ENCODE measurements at places on chromosomes 3 and 15.

GRCh38 chr3:167684388-167684993 lies 30.7 kb upstream of the WDR49 start:
- DNase-seq, result peak; percentile 86

DNA sequence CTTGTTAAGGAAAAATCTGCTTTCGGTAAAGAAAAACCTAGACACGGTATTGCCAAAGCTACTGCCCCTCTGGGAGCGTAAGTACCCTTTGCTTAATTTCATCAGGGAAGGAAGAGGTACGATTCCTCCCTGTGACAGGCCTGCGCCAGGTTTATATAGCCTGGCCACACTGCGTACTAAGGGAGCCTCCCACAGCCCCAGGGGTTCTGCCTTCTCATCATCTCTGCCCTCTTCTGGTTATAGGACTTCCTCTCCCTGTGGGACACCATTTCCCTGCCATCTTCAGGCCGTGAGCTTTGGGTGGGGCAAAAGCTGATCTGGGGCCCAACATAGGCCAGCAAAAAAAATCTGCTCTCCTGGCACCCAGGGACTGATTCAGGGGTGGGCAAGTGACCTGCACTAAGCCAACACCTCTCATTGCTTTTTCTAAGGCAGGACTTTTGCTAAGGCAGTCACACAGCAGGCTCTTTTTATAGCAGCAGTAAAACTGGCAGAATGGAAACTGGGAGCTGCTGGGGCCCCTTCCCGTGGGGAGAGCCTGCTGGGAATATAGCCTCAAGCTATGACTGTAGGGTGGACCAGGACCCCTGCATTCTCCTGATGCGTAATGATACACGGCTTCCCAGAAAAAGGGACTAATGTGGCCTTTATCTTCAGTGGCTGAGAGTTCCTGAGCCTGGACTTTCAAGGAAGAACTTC lies 76.2 kb downstream of the PRICKLE2 start:
- no peak for DNase-seq

GRCh38 chr3:72082186-72082715 lies 297.3 kb upstream of the PROK2 start:
- DNase-seq, result no peak

DNA sequence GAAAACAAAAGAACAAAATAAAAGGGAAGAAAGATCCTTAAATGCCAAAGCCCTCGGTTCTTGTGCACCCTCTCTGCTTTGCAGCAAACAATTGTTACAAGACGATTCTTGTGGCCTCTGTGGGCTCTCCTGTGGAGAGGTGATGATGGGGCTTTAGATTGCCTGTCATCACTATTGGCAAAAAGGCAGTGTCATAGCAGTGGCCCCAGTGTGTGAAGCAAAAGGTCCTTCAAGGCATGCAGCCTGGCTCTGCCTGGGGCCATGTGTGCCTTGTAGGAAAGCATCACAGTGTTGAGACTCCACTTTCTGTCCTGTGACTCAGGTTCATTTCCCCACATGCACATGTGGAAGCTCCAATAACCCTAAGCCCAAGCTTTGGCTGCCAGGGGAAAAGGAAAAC lies 43.7 kb downstream of the POC1A start:
- DNase-seq, result no peak

DNA sequence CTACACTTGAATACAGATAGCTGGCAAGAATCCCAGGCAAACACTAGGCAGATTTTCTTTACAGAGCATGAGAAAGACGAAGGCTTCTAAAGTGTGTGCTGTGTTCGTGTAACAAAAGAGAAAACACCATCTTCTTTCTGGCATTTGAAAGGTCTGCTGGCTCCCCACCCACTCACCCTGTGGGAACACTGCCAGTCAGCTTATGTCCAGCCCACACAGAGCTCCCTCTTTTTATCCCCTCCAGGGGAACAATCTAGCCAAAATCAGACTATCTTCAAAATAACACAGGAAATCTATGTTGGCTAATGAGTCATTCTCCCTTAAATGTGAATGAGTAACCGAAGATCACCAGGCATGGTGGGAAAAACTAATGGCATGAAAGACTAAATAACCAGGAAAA lies 45.6 kb upstream of the PAQR5 start:
- DNase-seq, result no peak

- no peak for DNase-seq
Measured at GRCh38 chr15:69232144-69232543, 66.6 kb upstream of the PAQR5 start.

- DNase-seq, result no peak
Measured at GRCh38 chr3:123028233-123028828, 768 bp upstream of the SEMA5B start.

DNA sequence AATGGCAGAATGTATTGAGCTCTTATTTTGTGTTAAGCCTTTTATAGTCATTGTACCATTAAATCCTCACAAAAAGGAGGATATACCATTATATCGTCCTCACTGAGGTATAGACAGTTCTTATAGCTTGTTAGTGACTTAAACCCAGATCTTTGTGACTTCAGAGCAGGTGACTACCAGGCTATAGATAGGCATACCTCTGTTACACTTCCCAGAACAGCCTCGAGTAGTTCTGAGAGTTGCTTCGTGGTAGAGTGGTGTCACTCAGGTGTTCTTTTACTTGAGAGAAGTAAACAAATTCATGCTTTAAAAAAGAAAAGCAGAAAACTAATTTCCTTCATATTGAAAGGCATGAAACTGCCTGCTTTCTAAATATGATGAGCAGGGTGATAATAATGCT lies 59.9 kb downstream of the SEC22A start:
- DNase-seq, result no peak

GRCh38 chr3:134482622-134483021 lies 3.2 kb downstream of the ANAPC13 start:
- no peak for DNase-seq

DNA sequence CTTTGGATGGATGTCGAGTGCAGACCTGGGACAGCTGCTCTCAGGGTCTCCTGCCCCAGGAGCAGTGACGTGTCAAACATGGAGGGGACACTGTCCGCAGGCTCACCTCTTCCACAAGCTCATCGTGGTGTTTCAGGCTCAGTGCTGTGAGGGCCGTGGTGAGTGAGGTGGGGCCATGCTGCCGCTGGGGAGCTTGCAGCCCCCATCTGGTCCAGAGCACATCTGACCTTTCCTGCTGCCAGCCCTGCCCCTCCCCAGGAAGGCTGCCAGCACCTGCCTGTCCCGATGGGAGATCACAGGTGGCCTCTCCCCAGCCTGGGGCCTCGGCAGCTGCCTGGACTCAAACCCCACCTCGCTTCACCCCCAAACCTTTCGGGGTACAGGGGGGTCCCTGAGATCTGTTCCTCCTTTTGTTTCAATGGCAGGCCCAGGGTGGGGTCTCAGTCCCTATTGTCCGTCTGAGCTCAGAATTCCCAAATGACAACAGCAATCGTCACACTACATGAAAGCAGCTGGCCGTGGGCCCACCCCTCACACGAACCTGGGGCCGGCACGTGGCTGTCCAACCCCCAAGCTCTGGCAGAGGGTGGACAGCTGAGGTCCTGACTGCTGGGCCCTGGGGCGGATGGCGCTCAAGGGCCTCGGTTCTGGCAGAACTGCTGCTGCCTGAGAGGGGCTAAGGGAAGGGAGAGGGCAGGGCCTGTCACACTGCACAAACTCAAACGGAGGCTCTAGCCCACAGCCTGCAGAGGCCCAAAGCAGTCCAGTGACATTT lies 65.0 kb upstream of the RPL32 start:
- DNase-seq, result no peak

- no peak for DNase-seq
Measured at GRCh38 chr3:140794507-140794906, 116.6 kb downstream of the TRIM42 start.

GRCh38 chr3:11606090-11606784 lies 37.5 kb downstream of the VGLL4 start:
- DNase-seq, result no peak

GRCh38 chr15:61017627-61018026 lies 211.5 kb downstream of the RORA start:
- no peak for DNase-seq

DNA sequence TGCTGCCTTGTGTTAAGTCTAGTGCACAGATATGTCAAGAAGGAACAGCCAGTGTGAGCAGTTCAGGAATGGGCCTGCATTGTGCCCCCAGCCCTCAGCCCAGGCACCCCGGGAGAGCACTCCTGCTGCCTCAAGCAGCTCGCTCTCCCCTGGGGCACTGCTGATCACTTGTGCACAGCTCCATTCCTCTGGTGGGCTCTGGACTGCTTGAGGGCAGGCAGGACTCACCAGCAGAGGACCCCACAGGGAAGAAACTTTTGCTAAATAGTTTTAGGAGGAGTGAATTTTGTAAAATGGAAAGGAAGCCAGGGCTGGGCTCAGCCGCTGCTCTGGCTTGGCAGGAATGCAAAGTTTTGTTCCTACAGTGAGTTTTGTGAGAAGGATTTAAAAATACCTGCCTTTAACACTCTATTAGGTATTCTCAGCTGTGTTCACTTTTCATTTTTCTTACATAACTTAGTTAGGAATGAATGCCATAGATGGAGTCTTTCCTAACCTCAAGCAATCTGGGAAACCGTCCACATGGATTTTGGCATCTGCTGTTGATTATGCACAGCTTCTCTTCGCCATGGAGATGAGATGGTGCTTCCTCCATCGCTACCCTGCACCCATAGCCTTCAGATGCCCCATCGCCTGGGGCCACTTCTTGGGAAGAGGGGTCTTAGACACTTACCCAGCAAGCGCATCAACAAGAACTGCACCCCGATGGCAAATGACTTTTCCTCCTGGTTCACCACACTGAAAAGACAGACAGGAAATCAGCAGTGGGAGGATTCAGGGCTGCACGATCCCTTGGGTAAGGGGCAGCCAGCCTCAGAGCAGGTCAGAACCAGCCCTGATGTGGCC lies 42.3 kb upstream of the RAB6B start:
- no peak for DNase-seq

DNA sequence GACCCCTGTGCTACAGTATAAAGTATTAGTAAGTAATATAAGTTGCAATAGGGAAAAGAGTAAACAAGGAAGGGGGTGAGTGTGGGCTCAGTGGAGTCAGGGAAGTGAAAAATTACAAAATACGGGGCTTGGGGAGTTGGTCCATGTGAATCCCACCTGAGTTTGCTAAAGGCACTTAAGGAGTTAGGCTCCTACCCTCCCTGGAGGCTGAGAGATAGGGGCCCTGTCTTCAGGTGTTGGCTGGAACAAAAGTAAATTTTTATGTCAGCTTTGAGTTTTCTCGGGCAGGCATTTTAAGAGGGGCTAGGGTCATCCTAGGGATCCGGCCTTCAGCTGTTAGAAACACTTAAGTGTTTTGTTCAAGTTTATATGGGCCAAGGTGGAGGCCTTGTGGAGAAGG lies 8.2 kb downstream of the TRPC1 start:
- no peak for DNase-seq

DNA sequence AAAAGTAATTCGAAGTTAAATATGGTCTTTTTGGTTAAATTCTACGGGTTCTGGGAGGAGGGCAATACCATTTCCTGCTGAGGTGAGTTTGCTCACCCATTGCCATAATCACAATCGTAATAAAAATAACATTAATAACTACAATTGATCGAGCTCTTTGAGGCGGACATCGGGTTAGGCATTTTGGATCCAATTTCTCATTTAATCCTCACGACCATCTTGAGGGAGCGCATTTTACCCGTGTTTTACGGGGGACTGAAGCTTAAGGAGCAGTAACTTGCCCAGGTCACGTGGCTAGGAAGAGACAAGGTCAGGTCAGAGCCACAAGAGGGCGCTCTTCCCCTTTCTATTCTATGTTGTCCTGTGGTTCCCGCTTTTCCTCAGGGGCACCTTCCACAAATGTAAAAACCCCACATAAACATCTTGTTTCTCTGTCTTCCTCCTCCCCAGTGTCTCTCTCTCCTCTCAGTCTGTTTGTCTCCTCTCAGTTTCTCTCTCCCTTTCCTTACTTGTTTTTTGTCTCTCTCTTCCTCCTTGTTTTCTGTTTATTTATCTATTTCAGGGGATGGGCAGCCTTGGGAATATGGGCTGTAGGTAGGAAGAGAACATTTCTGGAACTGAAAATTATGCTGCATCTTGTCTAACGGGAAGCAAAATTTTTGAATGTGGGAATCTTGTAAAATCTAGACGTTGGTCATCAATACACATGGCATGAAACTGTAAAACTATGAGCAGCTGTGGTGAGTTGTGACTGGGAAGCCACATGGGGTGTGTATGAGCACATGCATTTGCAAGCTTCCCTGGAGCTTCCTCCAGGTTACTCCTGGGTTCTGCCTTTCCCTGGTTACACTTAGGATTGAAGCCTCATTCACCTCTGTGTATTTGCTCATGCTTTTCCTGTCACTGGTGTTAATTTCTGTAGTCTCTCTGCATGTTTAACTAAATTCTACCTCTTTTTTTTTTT lies 71.0 kb downstream of the SQOR start:
- peak; percentile 63 for DNase-seq

- DNase-seq, result no peak
Measured at GRCh38 chr3:193903512-193903817, 232.5 kb upstream of the HES1 start.

- DNase-seq, result no peak
Measured at GRCh38 chr3:30531017-30531570, 75.3 kb upstream of the TGFBR2 start.

DNA sequence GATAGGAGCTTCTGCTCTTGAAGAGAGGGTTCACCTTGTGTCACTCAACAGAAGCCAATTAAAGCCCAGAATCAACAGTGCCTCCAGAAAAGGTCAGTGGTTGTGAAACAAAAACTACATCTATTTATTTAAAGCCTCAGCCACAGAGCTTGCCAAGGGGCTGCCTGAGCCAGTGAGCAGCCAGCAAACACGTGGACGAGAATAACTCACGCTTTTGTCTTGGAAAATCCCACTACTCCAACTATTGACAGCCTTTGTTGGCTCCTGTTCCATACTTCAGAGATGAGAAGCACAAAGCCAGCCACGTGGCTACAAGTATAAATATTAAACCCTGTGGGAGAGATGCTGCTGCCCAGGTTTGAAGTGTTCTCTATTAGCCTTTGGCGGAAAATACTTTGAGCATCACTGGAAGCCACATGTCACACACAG lies 10.3 kb downstream of the GPR156 start:
- no peak for DNase-seq

DNA sequence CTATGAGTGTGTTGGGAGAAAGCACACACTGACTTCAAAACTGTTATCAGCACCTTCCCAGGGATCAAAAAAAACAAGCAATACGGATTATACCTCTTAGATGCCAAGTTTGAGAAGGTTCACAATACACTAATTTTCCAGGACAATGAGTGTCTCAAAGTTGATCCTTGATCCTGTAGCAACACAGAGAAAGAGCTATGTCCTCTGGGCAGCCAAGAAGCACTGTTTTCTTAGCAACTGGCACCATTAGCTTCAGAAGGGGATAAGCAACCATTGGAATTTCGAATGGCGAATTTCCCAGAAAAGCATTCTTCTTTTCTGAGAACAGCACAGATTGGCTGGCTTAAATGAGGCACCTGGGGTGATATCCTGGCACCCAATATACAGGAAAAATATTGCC lies 270.3 kb upstream of the RORA start:
- DNase-seq, result no peak

DNA sequence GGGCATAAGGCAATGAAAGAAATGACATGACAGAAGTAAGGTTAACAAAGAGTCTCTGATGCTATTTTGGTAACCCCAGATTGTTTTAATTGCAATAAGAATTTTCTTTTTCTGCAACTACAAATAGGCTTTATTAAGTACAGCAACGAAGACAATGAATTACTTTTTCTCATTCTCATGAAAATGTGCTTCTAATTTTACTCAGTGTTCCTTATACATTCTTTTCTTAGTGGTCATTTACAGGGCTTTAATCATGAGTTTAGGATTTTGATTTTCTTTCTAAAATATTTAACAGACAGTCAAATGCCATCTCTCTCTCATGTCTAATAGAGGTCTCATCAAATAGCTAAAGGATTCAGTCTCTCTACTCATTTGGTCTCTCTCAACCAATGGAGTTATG lies 452.1 kb downstream of the RAP2B start:
- DNase-seq, result no peak

GRCh38 chr3:55534876-55535275 lies 47.8 kb upstream of the WNT5A start:
- no peak for DNase-seq

All from hematopoietic multipotent progenitor cell treated with erythropoietin and hydrocortisone succinate and interleukin-3 and kit ligand, for 15 days (in vitro differentiated cells).